T-helper 1 cell (primary cell): ENCODE measurements at places on chromosomes 16 and 17.

- DNase-seq = peak; percentile 92
Observed at GRCh38 chr17:7023576-7024401, 939 bp downstream of the BCL6B start.

DNA sequence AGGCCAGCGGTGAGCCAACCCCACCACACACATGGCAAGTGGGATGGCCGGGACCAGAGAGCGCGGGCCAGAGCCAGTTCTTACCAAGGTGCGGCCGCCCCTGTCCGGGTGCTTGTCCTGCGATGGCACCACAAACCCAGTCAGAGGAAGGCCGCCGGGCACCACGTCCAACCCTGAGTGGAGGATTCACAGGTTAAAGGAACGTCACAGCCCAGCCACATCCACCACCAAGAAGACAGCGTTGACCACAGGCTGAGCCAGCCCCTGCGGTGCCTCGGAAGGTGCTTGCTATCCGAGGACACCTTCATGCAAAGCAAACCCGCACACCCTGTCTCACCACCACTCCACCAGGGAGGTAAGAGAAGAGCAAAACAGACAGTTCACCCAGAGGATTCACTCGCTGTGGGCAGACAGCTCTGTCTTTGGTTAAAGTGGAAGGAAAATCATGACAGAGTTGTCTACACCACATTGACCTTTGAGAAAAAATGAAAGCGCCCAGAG lies 15.8 kb downstream of the SLX4 start:
- DNase-seq = no peak

DNA sequence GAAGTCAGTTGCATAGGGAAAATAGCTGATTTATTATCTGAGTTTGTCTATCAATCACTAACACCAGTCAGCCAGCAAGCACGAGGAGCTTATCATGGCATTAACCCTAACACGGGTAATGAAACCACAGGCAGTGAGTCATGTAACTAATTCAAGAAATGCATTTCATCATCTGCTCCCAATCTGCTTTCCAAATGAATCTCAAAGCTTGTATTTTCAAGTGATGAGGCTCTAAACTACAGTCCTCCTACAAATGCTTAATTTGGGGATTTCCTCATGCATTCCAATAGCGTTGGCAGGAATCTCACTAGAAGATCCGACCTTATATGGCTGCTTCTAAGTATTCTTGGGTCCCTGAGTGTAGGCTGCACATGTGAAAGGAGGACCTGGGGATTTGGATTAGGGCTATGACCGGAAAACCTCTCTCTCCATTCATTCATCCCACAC lies 118.4 kb upstream of the HSBP1 start:
- no peak for DNase-seq

DNA sequence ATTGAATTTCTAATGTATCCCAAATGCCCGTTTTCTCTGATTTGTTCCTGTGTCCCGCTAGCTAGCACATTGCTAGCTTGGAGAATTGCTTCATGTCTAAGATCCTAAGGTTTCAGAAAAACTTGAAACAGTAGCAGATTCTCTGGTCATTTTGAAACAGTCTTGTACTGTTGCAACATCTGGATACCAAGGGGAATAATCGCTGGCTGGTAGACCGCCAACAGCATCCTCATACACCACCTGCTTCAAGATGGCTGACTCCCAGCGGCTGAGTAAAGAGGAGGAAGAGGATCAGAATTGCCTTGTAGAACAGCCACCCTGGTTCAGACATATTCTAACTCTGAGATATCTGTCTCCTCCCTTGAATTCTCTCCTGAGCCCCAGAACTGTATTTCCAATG lies 226.7 kb upstream of the ELAC2 start:
- no peak for DNase-seq

DNA sequence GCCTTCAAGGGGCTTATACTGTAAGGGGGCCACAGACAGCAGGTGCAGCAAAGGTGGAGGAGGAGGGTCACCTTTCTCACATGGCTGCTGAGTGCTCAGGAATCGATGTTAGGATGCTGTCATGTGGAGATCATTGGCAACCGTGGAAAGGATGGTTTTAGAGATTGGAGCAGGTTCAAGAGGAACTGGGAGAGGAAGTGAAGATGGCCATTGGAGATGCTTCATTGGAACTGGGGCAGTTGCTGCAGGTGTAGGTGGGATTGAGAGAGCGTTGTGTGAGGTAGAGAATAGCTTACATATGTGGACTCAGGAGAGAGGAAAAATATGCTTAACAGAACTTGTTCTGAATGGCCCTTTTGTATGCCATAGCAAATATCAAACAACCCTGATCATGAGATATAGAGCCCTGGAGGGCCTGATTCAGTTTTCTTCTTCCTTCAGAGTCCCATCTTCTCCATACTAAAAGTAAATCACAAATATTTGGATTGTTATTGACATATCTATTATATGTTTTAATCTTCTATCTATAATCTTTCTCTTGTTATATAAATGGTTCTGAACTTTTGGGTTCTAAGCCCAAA lies 40.8 kb downstream of the LDHD start:
- no peak for DNase-seq

GRCh38 chr17:81382851-81383250 lies 12.4 kb upstream of the BAHCC1 start:
- DNase-seq = no peak

DNA sequence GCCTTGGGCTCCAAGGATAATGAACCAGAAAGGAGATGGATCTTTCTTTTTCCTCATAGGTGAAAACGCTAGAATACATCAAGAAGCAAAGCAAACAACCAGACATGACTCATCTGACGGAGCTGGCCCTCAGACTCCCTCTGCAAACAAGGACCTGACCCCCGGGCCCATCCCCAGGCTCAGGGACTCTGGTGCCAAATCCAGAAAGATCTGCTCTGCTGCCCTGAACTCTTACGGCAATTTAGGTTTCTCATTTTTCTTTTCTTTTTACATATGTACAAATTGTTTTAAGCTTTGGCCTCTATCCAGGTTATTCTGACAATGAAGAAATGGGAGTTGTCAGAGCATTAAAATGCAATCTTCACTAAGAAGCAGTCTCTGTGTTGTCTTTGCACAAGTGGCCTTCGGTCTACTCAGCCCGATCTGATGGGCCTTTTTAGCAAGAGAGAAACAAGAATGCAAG lies 17.7 kb downstream of the KNOP1 start:
- DNase-seq = no peak

DNA sequence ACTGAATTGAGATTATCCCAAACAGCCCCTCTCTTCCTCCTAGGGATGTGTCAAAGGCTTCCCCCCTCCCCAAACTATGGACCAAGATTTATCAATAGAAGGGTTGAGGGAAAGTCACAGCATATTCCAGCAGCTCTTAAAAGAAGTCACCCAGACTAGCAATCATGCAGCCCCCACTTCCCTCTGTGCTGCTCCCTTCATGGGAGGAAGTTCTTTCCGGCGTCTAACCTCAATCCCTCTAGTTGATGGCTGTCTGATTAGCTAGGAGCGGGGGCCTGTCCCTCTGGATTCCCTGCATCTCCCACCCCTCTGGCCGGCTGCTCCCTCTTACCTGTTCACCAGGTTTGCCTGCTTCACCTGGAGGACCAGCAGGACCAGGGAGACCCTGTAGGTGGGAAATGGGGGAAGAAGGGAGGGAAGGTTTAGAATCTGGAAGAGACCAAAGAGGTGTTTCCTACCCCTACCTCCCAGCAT lies 9.2 kb downstream of the COL1A1 start:
- no peak for DNase-seq

DNA sequence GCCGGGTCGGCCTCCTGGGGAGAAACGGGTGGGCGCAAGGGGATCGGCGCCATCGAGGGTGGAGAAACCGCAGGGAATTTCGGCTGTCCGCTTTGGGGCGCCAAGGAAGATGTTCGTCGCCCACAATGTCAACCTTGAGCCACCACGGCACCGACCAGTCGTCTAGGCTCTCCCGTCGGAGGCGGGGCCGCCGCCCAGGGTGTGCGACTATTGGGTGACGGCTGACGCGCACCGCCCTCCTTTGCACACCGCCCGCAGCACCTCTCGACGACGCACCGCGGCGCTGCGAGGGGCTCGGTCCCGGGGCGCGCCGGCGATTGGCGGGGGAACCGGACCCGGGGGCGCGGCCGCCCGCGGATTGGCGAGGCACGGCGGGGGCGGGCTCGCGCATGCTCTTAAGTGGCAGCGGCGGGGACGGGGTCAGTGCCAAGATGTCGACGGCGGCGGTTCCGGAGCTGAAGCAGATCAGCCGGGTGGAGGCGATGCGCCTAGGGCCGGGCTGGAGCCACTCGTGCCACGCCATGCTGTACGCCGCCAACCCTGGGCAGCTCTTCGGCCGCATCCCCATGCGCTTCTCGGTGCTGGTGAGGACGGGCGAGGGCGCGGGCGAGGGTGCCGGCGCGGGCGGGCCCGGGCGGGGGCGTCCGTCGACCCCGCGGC lies at the start of gene NUDT16L1:
NUDT16L1 (plus strand) TSS at position 267 of the 660 bp plus-strand sequence; CDS start at position 432, 165 bp downstream.
- DNase-seq = peak; percentile 99

DNA sequence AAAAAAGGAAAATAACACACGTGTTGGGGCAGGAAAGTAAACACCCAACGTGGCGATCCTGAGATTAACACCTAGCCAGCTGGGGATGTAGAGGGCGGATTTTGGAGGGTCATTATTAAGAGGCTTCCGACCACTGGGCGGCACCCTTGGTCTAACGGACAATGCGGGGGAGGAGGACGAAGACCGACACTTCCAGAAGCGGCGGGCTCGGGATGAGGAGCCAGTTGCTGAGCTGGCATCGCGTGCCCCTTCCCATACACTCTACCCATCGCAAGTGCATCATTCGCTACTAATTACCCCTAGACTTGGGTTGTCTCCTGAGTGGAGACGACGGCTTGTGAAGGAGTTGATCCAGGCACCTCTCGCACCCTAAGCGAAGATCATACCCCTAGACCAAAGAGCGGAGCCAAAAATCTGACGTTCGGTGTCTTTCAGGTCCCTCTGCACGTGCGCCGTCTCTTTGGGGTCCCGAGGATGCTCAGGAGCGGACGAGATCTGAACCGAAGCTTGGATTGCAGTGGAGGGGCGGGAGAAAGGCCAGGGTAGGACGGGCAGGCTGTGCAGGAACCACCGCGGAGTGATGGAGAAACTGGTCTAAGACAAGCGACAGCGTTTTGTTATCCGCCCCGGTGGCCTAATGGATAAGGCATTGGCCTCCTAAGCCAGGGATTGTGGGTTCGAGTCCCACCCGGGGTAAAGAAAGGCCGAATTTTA lies 17.6 kb downstream of the ZNF213 start:
- DNase-seq = peak; percentile 25

DNA sequence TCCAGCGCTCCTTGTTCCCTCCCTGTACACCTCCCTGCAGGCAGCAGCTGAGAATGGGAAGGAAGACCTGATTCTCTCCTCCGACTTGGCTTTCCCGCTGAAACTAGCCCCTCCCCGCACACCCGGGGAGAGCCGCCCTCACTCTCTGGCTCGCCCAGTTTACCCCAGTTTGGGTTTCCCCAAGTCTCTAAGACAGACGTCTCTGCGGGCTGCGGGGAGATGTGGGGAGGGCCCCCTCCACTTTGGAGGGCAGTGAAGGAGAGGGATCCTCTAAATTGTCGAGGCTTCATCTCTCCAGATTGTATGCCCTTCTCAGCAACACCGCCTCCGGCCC lies 797 bp downstream of the GRB7 start:
- no peak for DNase-seq

- DNase-seq = no peak
Observed at GRCh38 chr17:42307362-42307927, 19.1 kb downstream of the STAT5A start.

GRCh38 chr17:38369124-38369886 lies 17.7 kb downstream of the SOCS7 start:
- DNase-seq = no peak

DNA sequence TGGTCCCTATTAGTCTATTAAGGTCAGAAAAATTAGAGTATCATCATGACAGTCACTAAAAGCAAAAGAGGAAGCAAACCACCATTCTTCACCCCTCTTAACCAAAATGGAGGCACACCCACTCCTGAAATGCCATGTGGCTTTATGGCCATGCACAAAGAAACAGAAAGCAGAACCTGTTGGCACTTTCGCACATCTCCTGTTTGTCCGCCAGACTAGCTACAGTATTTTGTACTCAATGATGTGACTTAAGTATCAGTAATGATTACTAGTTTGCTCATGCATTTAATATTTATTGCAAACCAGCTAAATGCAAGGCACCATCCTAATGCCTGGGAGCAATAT lies 70.2 kb upstream of the GNAO1 start:
- DNase-seq = no peak

DNA sequence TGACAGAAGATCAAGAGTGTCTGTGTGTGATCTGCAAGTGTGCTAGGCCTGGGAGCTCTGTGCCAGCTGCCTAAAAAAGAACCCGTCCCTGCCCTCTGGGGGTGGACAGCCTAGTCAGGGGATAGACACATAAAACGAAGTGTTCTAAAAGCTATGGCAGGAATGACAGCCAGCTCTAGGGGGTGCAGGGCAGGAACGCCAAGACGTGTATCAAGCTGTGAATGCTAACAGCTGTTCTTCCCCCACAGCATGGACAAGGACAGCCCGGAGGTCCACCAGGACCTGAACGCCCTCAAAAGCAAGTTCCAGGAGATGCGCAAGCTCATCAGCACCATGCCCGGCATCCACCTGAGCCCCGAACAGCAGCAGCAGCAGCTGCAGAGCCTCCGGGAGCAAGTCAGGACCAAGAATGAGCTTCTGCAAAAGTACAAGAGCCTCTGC lies 5.1 kb downstream of the RASD1 start:
- no peak for DNase-seq

GRCh38 chr16:10979717-10980601 lies 35.6 kb downstream of the CLEC16A start:
- no peak for DNase-seq

- no peak for DNase-seq
Observed at GRCh38 chr16:57233944-57234706, 10.9 kb upstream of the ARL2BP start.

DNA sequence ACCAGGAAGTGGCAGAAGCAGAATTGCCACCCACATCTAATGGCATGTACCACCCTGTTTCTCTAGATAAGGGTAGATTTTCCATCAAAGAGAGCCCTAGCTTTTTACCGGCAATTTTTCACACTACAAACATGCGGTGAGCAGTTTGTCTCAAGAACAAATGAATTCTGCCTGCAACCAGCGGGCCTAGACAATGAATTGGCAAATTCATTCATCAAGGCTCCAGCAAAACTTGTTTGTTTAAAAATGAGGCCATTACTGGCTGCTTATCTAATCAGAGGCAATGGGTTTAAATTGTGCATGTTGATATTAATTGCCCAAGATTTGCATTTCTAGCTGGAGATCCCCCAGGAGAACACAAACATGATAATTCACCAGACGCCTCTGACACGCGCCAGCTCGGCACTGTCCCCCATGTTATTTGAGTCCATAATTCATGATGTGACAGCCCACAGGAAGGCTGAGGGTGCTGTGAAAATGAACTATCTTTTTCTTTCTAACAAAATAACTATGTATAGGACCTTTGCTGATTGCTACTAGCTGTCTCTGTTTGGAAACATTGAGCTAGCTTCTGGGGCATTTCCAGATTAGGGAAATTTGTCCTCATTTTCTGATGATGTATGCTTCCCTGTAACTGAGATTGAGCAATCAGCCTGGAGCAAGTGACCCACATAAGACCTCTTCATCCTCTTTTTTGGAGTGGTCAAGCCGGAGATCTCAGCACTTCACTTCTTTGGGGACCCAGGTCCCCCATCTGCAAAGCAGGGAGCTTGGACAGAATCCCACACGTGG lies 80.8 kb downstream of the CNGB1 start:
- no peak for DNase-seq

GRCh38 chr17:47741793-47742145 lies 8.7 kb downstream of the TBX21 start:
- DNase-seq = peak; percentile 22

GRCh38 chr17:49021095-49021767 lies 24.0 kb downstream of the IGF2BP1 start:
- DNase-seq = no peak

GRCh38 chr16:20799599-20799998 lies 6.7 kb downstream of the ERI2 start:
- no peak for DNase-seq

GRCh38 chr16:3346041-3346440 lies 9.6 kb upstream of the OR2C1 start:
- DNase-seq = no peak
